Bronchial epithelial cell (primary cell): ENCODE measurements at places on chromosomes 3 and 15.

DNA sequence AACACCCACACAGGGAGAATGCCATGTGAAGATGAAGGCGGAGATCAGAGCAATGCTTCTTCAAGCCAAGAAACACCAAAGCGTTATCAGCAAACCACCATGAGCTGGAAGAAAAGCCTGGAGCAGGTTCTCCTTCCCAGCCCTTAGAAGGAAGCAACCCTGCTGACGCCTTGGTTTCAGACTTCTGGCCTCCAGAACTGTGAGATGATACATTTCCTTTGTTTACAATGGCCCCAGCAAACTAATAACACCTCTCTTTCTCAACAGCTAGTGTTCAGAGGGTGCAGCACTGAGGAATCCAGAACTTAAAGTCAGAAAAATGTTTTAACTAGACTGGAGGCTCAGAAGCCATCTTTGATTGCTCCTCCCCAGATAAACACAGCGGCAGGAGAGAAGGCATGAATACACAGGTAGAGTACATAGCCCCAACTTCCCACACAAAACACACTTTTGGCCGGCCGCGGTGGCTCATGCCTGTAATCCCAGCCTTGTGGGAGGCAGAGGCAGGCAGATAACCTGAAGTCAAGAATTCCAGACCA, 132.4 kb upstream of the LPP start:
- DNase-seq: peak; percentile 82

DNA sequence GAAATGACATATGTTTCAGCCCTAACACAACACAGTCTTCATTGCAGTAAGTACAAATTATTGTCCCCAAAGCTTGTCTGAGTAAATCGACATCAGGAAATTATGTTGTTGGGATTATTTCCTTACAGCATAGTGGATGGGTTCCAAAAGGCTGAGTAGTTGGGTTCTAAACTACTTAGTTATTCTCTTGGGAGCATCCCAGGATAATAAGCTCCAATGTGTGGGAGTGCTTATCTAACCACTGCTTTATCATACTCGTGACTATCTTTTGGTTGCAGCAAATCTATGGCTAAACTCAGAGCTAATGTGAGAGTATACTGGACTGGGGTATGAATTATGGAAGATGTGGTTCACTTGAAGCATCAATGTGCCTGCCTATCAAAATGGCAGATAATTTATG, 128.5 kb downstream of the RBMS3 start:
- no peak for DNase-seq

DNA sequence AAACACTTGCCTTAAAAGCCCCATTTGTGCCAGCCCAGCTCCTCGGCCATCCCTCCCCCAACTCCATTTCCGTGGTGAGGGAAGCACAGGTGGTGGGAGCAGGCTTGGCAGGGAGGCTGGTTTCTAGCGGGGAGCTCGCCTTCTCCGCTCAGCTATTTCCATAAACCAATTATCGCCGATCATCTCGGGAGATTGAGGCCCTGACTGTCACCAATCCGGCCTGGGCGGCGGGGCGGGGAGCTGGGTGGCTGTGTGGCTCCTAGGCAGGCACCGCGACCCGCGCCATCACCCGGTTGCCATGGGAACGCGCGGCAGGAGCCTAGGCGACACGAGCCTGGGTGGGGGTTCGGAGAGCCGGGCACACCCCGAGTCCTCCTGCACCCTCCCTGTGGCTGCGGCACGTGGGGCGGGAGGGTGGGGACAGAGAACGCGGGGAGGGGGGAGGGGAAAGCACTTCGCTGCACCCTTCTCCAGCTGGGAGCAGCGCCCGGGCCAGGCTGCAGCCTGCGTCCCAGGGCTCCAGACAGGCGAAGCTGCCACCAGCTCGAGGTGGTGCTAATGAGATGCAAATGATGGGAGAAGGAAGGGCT, 9.3 kb downstream of the CCDC33 start:
- DNase-seq: no peak

DNA sequence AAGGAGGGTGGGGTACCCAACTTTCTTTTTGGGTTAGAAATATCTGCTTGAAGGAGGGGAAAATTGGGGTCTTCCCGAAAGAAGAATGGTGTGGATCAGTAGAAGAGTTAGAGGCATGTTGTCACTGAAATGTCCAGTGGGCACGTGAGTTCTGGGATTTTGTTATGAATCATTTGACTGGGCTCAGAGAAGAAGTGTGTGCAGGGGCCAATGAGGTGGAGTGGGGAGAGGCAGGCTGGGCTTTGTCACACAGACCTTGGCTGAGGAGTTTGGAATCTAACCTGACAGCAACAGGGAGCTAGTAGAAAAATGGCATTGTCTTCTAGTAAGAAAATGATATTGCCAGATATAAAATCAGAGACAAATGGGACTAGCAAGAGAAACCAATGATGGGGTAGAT, 436.8 kb downstream of the MFSD1 start:
- no peak for DNase-seq

DNA sequence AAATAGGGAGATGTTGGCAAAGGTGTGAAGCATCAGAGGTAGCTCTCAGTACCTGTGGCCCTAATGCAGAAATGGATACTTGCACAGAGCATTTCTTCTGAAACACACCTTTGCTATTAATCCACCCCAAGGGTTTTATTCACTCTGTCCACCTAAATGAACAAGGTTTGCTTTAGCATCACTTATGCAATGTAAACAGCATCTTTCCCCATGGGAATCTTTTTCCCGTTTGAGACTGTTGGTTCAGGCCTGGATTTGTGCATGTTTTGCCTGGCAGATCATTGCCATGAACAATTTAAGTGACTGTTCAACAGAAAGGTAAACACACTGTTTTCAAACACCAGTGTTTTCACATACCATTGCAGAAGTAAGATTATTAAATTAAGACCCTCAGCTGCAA, 508.3 kb downstream of the SOX2 start:
- no peak for DNase-seq

DNA sequence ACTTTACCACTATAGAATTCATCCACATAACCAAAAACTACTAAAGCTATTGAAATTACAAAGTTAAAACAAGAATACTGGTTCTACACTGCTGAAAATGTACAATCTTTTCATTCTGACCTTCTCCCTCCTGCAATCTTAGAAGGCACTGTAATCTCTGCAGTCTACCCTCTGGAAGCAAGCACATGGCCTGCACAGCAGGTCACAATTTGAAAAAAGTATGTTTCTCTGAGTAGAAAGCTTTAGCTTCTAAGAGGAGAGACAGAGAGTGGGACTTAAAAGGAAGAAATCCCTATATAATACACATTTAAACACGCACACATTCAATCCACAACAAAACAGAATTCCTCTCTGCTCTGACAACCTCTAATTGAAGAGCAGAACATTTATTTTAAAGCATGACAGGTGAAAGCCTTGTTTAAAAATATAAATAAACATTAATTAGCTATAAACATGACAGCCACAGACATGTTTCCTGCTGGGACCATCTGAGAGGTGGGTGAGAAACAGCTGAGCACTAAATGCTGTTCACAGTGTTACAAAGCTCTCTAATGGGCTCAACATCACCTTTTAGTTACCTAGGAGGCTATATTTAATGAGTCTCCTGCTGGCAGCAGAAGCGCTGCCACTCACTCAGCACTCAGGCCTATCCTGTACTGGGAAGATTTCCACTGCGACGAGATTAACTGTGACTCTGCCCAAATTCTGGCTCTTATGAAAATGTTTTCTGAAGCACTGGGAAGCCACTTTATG, 447.4 kb downstream of the AGBL1 start:
- DNase-seq: no peak

DNA sequence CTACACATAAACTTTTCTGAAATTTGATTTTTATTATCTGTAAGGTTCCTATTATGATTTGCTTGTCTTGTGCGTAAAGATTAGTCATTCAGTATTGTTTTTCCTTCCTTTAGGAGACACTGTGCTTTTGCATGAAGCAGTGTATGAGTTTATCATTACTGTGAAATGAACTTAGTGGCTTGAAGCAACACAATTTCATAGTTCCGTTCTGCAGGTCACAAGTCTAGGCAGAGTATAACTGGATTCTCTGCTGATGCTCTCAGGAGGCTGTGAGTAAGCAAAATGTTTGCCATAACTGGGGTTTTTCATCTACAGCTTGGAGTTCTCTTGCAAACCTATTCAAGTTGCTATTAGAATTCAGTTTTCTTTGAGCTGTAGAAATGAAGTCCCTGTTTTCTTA, 1136.1 kb downstream of the OTOL1 start:
- no peak for DNase-seq

DNA sequence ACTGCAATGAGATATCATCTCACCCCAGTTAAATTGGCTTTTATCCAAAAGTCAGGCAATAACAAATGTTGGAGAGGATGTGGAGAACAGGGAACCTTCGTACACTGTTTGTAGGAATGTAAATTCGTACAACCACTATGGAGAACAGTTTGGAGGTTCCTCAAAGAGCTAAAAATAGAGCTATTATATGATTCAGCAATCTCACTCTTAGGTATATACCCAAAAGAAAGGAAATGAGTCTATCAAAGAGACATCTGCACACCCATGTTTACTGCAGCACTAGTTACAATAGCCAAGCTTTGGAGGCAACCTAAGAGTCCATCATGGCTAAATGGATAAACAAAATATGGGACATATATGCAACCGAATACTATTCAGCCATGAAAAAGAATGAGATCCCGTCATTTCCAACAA, 68.0 kb upstream of the HES1 start:
- DNase-seq: peak; percentile 89

GRCh38 chr3:10855083-10855870, 39.2 kb downstream of the SLC6A11 start:
- DNase-seq: peak; percentile 56

DNA sequence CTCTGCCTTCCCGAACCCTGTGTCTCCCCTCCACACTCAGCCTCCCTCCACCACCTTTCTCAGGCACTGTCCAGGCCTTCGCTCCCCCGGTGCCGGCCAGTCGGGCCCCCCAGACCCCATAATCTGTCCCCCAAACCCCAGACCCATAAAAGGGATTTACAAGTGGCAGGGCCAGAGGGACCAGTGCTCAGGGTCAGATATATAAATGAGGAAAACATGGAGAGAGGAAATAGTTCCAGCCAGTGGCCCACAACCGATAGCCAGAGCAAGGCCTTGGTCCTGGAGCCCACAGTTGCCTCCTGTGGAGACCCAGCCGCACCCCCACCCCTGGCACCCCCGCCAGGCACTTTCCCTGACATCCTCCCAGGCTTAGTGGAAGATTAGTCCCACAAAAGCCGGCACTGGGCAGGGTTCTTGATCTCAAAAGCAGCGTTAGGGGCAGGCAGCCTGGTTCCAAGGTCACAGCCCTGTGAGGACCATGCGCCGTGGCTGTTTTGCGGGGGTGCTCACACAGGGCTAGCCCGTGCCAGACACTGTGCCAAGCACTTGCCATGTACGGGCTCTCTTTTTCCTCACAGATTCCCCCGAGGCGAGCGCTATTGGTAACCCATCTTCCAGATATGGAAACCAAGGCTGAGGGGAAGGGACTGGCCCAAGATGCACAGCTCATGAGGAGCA, 1.1 kb upstream of the PLXND1 start:
- no peak for DNase-seq

DNA sequence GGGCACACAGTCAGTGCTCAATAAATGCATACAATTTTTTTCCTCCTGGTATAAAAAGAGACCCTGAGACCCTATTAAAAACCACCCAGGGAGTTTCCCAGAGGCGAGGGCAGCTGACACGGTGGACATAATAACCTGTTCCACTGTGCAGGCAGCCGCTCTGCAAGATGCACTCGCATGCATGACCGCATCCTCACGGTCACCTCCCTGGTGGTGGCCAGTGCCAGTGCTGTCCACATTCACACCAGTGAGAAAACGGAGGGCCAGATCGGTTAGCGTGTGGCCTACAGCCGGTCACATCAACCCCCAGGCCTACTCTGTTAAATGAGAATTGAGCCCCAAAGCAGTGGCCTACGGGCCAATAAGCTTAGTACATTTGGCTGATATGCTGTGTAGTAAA, 24.8 kb downstream of the SH3BP5 start:
- no peak for DNase-seq

DNA sequence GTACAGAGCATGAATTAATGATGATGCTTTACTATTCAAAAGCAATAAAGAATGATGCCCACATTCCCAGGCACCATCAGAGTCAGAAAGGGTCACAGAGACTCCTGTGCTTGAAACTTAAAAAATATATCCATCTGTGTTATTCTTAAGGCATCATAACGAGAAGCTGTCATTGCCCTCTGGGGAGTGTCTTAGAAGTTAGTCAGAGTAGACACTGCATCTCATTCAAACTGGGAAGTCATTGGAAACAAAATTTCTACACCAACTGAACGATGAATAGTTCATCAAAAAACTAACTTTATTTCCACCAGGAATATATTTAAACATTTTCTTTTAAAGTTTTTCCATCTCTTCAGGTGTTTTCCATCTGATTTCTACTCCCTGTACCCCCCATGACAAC, 122.9 kb downstream of the RFTN1 start:
- no peak for DNase-seq

DNA sequence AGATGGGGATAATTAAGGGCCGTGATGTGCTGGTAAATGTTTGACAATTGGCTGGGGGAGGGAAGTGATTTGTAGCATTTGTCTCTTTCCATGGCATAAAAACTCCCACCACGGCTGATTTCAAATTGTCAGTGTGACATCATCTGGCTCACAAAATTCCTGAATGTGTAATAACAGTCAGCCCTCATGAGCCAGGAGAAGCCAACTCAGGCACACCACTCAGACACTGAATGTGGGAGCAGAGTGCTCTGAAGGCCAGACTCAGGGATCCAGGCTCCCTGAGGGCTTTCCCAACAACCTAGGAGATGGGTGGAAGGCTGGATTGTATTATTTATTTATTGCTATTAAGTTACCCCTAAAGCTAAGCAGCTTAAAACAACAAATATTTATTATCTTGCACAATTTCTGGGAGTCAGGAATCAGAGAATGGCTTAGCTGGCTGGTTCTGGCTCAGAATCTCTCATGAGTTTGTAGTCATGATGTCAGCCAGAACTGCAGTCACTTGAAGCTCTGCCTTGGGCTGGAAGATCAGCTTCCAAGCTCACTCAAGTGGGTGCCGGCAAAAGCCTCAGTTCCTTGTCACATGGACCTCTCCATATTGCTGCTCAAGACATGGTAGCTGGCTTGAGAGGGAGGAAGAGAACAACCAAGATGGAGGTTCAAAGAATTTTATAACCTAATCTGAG, 6.5 kb upstream of the CPEB1 start:
- no peak for DNase-seq

- DNase-seq: no peak
Measured at GRCh38 chr15:40904552-40905201, 10.4 kb downstream of the VPS18 start.

- no peak for DNase-seq
Measured at GRCh38 chr3:100169201-100169920, 55.1 kb upstream of the FILIP1L start.
